Fibroblast of lung (primary cell): ENCODE measurements at places on chromosomes 5 and 9. TPM values are rescaled to one million over a fixed set of nuclear protein-coding genes. Genes with fewer than 3 reads are reported as not detected.

The SLC36A2 gene
- total RNA-seq, result not detected in 2 replicates

DNA sequence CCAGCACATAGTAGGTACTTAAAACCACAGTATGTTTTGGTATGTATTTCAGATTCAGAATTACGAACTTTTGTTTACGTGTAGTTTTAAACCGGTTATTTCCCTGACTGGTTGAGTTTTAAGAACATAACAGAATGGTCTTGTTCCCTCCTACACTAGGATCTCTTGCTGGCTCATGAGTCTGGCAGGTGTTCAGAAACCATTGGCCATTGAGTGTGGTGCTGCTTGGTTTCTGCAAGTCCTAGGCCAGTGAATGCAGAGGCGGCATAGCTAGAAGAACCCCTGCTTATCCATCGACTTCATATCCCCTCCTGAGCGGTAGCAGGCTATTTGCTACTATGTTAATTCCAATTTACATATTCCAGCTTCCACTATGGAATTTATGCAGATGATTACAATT lies 65.6 kb downstream of the GPR21 start:
- no peak overlapping the region for H3K27ac ChIP-seq
- no peaks in the 10 kb centered on the region for H3K27me3 ChIP-seq
- H3K4me3 ChIP-seq, result no peak overlapping the region
- DNase-seq, result no peak

DNA sequence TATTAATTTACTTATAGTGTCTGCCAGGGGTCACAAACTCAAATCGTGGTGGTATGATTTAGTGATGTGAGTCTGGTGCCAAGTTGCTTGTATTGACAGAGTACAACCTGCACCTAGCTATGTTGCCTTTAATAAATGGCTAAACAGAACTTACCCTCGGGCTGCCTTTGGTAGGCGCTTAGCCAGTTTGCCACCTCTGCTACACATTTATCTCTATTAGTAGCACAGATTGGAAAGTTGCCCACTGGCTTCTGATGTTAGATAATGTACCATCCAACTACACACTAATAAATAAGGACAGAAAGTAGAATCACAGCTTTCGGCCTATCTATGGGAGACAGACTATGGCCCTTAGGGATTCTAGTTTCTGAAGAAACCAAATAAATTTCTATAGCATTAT lies 368.4 kb downstream of the MAN2A1 start:
- H3K4me1 ChIP-seq, result no peaks in the 10 kb centered on the region
- H3K27ac ChIP-seq, result no peak overlapping the region
- no peak overlapping the region for H3K4me3 ChIP-seq
- DNase-seq, result no peak

The PPP2R2B gene
- total RNA-seq, result under 0.01 and 1.5 TPM in 2 replicates

- H3K36me3 ChIP-seq, result no peaks in the 10 kb centered on the region
- no peak for DNase-seq
- H3K4me3 ChIP-seq, result no peak overlapping the region
- H3K4me1 ChIP-seq, result no peaks in the 10 kb centered on the region
- H3K27me3 ChIP-seq, result no peaks in the 10 kb centered on the region
Measured at GRCh38 chr5:120499876-120500563, 35.9 kb downstream of the PRR16 start.

GRCh38 chr9:6067426-6067825 lies 52.0 kb upstream of the RANBP6 start:
- H3K4me3 ChIP-seq, result no peak overlapping the region
- no peak for DNase-seq
- H3K4me1 ChIP-seq, result no peaks in the 10 kb centered on the region
- no peaks in the 10 kb centered on the region for H3K36me3 ChIP-seq
- H3K27ac ChIP-seq, result no peak overlapping the region

The STPG3 gene
- not detected in 2 replicates for total RNA-seq

DNA sequence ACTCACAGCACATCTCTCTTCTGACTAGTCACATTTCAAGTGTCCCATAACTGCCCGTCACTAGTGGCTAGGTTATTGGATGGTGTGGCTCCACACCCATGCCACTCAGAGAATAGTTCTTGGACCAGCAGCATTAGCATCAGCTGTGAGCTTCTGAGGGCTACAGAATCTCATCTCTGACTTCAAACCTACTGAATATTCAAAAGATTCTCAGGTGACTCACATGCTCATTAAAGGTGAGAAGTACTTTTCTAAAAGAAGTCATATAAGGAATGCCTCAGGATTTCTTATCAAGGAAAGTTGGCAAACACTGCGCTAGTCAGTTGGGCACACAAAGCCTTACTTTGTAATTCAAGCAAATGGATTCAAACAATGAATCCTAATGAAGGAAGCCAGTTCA lies 305.0 kb upstream of the CDH12 start:
- no peak for DNase-seq
- no peaks in the 10 kb centered on the region for H3K27me3 ChIP-seq
- H3K4me3 ChIP-seq, result no peak overlapping the region
- H3K36me3 ChIP-seq, result no peaks in the 10 kb centered on the region
- H3K27ac ChIP-seq, result no peak overlapping the region
- H3K4me1 ChIP-seq, result no peaks in the 10 kb centered on the region

The FBLL1 gene
- total RNA-seq, result 0.66 and 3.9 TPM in 2 replicates

DNA sequence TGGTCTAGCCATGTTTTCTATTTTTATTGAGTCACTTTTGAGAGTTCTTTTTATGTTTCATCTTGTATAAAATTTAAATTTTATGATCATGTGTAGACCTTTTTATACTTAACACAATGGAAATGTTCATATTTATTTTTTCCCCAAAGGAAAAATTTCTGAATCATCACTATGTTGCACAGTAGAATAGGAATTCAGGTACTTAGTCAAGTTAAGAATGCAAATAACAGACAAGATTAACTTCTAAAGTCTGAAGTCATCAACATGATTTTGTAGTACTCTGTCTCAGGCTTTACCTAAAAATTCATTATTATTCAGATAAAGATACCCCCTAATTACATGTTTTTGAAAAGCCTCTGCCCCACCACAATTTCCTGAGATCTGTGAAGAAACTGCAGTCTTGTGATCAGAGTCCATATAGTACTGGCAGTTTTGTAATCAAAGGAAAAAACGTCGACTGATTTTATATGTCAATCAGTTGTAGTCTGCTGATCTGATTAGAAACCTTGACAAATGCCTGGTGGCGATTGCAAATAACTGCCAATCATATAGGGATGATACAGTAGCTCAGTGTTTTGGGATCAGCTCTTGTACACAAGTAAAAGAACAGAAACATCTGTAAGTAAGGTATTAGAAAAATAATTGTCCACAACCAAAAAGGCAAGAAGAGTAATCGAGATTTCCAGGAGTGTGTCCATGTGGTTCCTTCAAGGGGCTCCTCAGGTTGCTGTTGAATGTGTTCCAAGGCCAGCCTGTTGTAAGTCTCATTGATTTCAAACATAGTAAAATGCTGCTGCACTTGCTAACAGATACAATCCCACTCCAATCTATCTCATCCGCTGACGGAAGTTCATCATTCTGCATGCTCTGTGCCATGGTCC lies 352.4 kb downstream of the ARRDC3 start:
- peak; percentile 16 for DNase-seq
- no peaks in the 10 kb centered on the region for H3K4me1 ChIP-seq
- no peaks in the 10 kb centered on the region for H3K36me3 ChIP-seq
- no peak overlapping the region for H3K4me3 ChIP-seq

GRCh38 chr5:167351316-167351715 lies 940.1 kb upstream of the WWC1 start:
- no peak overlapping the region for H3K27ac ChIP-seq
- DNase-seq, result no peak
- H3K36me3 ChIP-seq, result no peaks in the 10 kb centered on the region
